Stimulated activated CD4-positive, alpha-beta T cell treated with anti-CD3 and anti-CD28 coated beads, Interleukin-15, amount 100 ng/mL, for 1 hour (primary cell): ENCODE measurements at places on chromosomes 1 and 21.

- no peak for DNase-seq
Observed at GRCh38 chr1:7007902-7008301, 222.6 kb downstream of the CAMTA1 start.

- no peak for DNase-seq
Observed at GRCh38 chr1:25550683-25551310, 7.4 kb downstream of the LDLRAP1 start.

DNA sequence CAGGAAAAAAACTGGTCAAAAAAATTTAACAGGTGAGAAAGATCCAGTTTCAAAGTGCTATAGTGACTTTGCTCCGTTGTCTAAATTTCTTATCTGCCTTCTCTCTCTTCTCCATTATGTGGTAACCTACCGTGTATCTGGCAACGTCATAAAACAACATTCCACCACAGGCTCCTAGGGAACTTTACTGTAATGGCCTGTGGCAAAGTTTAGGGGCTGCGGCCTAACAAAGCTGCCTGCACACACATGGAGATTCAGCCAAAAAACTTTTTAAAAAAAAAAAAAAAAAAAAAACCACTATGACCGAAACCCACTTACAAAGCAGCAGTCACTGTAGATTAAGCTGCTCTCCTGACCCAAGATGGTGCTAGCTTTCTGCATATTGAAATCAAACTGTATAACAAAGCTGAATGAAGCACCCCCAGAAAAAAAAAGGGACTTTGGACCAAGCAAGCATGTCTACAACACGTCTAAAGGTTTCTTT lies 202.6 kb downstream of the SLC45A1 start:
- DNase-seq = no peak

DNA sequence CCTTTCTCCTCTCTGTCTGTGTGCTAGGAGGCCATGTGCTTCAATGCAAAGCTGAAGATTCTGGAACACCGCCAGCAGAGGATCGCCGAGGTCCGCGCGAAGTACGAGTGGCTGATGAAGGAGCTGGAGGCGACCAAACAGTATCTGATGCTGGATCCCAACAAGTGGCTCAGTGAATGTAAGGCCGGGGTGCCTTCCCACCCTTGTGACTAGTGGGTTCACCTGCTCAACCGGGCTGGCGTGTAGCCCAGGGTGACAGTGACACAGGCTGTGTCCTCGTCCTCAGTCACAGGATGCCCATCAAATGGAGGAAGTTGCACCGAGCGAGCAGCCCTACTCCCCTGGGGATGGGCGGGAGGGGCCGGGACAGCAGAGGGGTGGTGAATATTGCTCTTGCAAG lies 544.1 kb downstream of the KIF26B start:
- DNase-seq = no peak

GRCh38 chr1:240074422-240074821 lies 17.3 kb upstream of the FMN2 start:
- no peak for DNase-seq
